Glutamatergic neuron (in vitro differentiated cells): ENCODE measurements at places on chromosomes 6 and 20.

DNA sequence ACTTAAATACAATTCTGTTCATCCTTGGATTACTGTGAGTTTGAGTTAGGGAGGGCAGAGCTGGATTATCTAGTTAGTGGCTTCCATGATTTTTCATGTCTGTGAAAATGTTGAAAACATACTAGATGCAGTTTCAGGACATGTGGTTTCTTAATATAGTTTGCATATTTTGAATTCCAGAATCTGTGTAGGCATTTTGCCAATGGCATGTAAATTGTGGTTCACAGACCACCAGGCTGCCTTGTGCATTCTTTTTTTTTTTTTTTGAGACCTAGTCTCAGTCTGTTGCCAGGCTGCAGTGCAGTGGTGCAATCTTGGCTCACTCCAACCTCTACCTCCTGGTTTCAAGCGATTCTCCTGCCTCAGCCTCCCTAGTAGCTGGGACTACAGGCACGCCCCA lies 42.8 kb downstream of the CDC5L start:
- no peak overlapping the region for H3K4me3 ChIP-seq
- H3K36me3 ChIP-seq = no peaks in the 10 kb centered on the region
- no peak for DNase-seq
- H3K27ac ChIP-seq = no peak overlapping the region

DNA sequence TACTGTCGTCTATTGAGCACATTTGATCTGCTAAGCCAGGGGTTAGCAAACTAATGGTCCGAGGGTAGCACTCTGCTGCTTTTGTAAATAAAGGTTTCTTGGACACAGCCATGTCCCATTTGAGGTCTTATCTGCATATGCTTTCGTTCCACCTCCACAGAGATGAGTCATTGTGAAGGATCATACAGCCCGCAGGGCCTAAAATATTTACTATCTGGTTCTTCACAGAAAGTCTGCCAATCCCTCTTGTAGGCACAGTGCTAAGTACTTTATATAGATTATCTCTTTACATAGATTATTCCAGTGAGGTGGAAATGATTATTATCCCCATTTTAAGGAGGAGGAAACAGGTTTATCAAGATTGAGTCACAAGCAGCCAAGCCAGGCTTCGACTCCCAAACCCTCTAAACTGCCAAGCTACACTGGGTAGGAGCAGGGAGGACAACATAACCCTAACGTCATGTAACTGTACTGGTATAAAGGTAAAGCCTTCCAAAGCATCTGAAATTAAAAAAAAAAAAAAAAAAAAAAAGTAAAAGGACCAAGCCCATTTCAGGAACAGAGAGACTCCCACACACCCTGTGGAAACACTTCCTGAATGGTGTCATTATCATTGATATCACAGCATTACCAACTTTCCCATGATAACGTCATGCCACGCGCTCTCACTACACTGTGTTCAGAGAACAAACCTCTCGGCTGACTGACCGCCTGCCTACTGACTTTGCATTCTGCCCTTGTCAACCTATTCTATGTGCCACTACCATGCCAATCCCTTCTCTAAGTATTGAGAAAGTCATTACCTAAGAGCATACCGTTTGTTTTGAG lies 101.0 kb downstream of the KIF16B start:
- no peaks in the 10 kb centered on the region for H3K27me3 ChIP-seq
- no peak for DNase-seq
- H3K4me1 ChIP-seq = peaks cover 1% of the 10 kb centered on the region
- no peak overlapping the region for H3K27ac ChIP-seq
- no peak overlapping the region for H3K4me3 ChIP-seq
- peaks cover 3% of the 10 kb centered on the region for H3K36me3 ChIP-seq

DNA sequence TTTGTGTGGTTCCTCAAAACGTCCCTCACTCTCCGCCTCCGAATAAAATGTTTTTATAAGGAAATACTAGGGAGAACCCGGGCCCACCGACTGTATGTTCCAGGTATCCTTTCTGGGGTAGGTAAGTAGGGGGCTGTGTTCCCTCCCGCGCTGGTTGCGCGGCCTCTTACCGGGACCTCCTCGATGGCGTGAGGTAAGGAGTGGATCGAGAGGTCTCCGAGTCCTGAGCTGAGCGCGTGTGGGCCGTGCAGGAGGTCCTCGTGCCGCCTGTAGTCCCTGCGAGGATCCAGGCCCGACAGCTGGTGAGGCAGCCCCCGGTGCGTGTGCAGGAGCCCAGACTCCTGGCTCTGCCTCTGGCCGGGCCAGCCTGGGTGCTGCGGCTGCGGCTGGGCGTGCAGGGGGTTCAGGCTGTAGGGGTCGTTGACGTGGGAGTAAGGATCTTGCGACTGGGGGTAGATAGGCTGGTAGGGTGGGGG lies 5.1 kb downstream of the TFAP2A start:
- no peak for DNase-seq
- peaks cover 19% of the 10 kb centered on the region for H3K4me1 ChIP-seq
- peaks cover 39% of the 10 kb centered on the region for H3K27me3 ChIP-seq

- H3K36me3 ChIP-seq = peaks cover 15% of the 10 kb centered on the region
- DNase-seq = no peak
- no peak overlapping the region for H3K27ac ChIP-seq
- H3K27me3 ChIP-seq = peaks cover 3% of the 10 kb centered on the region
These were observed 337.2 kb downstream of the SMOC2 start for GRCh38 chr6:168778201-168778600.

DNA sequence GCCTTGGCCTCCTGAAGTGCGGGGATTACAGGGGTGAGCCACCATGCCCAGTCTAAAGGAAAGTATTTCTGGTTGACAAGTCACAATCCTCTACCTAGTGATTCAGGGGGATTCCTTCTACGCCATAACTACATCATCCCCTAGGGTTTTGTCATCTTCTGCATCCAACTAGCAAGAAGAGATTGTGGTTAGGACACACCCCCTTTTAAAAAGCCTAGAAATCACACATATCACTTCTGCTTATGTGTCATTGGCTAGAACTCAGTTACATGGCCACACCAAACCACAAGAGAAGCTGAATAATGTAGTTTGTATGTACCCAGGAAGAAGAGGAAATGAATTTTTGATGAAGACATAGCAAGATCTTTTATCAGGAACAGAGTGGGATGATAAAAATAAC lies 14.7 kb upstream of the CHD6 start:
- DNase-seq = no peak
- no peak overlapping the region for H3K4me3 ChIP-seq
- H3K27me3 ChIP-seq = no peaks in the 10 kb centered on the region
- no peaks in the 10 kb centered on the region for H3K4me1 ChIP-seq
- H3K27ac ChIP-seq = no peak overlapping the region

- no peak overlapping the region for H3K4me3 ChIP-seq
- H3K27me3 ChIP-seq = peaks cover 4% of the 10 kb centered on the region
- H3K36me3 ChIP-seq = no peaks in the 10 kb centered on the region
- no peak overlapping the region for H3K27ac ChIP-seq
These were observed 55.7 kb upstream of the FRMD1 start for GRCh38 chr6:168134560-168135201.

DNA sequence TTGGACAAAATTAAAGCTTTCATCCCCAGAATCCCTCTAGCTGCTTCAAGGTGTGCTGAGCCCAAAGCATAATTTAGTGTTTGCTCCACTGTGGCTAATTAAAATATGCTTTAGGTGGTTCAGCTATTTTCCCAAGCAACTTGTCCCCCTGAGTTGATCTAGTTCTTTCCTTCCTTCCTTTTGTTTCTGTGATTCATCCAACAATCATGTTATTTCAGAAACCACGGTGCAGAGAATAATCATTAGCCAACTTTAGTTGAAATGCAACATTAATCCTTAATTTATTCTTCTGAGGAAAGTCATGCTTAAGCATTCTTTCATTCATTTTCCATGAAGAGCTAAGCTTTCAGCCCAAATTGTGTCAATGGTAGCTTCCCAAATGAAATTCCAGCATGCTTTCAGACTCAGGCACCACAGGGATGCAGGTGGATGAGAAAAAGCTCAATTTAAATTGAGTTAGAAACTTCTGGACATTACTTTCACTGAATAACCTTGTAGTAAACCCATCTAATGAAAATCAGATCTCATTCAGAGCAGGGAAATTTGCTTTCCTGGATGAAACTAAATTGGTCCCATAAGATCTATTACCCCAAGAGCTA lies 209.0 kb upstream of the NT5E start:
- no peak overlapping the region for H3K27ac ChIP-seq
- DNase-seq = no peak
- no peaks in the 10 kb centered on the region for H3K4me1 ChIP-seq
- H3K36me3 ChIP-seq = no peaks in the 10 kb centered on the region

DNA sequence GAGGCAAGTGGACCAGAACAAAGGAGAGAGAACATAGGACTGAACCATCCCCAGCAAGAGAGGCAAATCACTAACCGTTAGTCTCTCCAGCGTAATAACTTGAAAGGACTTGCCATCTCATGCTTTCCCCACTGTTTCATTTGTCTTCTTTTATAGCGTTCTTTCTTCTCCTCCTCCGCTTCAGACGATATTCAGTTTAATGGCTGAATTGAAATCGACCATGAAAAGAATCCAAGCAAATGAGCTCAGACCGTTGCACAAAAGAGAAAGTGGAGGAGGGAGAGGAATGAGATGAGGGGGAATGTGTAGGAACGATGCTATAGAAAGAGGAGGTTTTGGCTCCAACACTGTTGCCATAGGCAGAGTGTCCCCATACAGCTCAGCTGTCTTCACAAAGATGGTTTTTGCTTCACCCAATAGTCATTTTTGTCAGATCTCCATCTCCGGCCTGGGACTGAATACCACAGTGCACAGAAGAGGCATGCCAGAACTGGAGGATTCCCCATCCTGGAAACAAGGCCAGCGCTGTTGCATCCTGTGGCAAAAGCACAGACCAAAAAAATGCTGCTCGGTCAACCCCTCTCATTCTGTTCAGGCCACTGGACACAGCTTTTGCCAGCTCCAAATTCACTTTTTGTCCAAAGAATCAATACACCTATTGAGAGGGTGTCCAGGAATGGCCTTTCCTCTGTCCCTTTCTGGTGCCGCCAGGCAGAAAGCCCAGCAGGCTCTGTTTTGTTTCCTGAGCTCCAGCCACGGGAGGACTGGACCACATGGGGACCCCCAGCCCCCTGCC lies 176.1 kb downstream of the ID4 start:
- DNase-seq = no peak
- H3K27me3 ChIP-seq = no peaks in the 10 kb centered on the region
- no peak overlapping the region for H3K27ac ChIP-seq
- H3K4me3 ChIP-seq = no peak overlapping the region
- no peaks in the 10 kb centered on the region for H3K36me3 ChIP-seq

GRCh38 chr6:57226221-57226620 lies 4.1 kb upstream of the RAB23 start:
- H3K4me3 ChIP-seq = no peak overlapping the region
- H3K27me3 ChIP-seq = no peaks in the 10 kb centered on the region
- DNase-seq = no peak
- H3K4me1 ChIP-seq = peaks cover 5% of the 10 kb centered on the region
- no peaks in the 10 kb centered on the region for H3K36me3 ChIP-seq
- no peak overlapping the region for H3K27ac ChIP-seq

GRCh38 chr20:9329355-9330101 lies 184.9 kb upstream of the LAMP5 start:
- no peaks in the 10 kb centered on the region for H3K36me3 ChIP-seq
- H3K27ac ChIP-seq = no peak overlapping the region
- peaks cover 11% of the 10 kb centered on the region for H3K4me1 ChIP-seq
- H3K4me3 ChIP-seq = no peak overlapping the region
- H3K27me3 ChIP-seq = no peaks in the 10 kb centered on the region

GRCh38 chr6:18823782-18824386 lies 436.7 kb downstream of the RNF144B start:
- peak; percentile 75 for DNase-seq
- peaks cover 3% of the 10 kb centered on the region for H3K4me1 ChIP-seq
- peaks cover 13% of the 10 kb centered on the region for H3K36me3 ChIP-seq
- peaks cover 2% of the 10 kb centered on the region for H3K27me3 ChIP-seq
- no peak overlapping the region for H3K4me3 ChIP-seq

- no peaks in the 10 kb centered on the region for H3K4me1 ChIP-seq
- H3K36me3 ChIP-seq = peaks cover 4% of the 10 kb centered on the region
- no peak for DNase-seq
- no peak overlapping the region for H3K4me3 ChIP-seq
- peaks cover 4% of the 10 kb centered on the region for H3K27me3 ChIP-seq
- no peak overlapping the region for H3K27ac ChIP-seq
These were observed 7.2 kb upstream of the SYNJ2 start for GRCh38 chr6:157974341-157974894.

DNA sequence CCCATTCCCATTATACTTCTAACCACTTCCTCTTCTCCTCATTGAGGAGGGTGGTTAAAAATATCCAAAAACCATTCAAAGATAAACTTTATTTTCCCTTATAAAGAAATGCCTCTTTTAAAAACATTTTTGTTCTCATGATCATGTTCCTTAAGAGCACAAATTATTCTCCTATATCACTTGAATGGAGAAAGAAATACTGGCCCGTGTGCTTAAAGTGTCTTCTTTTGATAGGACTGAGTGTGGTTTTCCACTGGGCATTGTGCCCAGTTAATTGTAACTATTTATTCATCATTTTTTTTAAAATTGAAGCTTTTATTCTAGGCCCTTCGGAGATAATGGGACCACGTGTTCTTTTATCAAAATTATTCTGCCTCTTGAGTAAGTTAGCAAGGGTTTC lies 871.5 kb downstream of the QKI start:
- H3K36me3 ChIP-seq = no peaks in the 10 kb centered on the region
- no peaks in the 10 kb centered on the region for H3K27me3 ChIP-seq
- no peak overlapping the region for H3K4me3 ChIP-seq
- H3K27ac ChIP-seq = no peak overlapping the region
- no peak for DNase-seq
- H3K4me1 ChIP-seq = no peaks in the 10 kb centered on the region

DNA sequence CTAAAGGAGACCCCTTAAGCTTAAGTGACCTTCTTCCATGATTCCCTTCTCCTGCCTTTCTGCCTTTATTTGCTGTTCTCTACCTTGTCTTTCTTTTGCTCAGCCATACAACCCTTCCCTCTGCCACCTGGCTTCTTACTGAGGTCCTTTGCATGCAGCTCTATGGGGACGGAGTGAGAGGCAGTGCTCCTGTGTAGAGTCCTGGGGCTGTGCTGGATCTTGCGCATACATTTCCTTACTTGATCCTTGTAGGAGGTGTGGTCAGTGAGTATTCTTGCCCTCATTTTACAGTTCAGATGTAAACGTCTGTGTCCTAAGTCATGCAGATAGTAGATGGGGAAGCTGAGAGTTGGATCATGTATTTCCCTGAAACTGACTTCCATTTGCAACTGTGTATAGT lies 5.7 kb downstream of the SASH1 start:
- H3K27me3 ChIP-seq = peaks cover 8% of the 10 kb centered on the region
- H3K36me3 ChIP-seq = no peaks in the 10 kb centered on the region
- H3K4me1 ChIP-seq = peaks cover 3% of the 10 kb centered on the region
- H3K27ac ChIP-seq = no peak overlapping the region
- DNase-seq = no peak

GRCh38 chr6:25132934-25133333 lies 146.2 kb upstream of the CARMIL1 start:
- no peak for DNase-seq
- no peaks in the 10 kb centered on the region for H3K27me3 ChIP-seq
- no peak overlapping the region for H3K4me3 ChIP-seq
- H3K36me3 ChIP-seq = peaks cover 7% of the 10 kb centered on the region
- H3K27ac ChIP-seq = no peak overlapping the region

- H3K4me3 ChIP-seq = no peak overlapping the region
- no peaks in the 10 kb centered on the region for H3K36me3 ChIP-seq
- H3K27me3 ChIP-seq = no peaks in the 10 kb centered on the region
- H3K4me1 ChIP-seq = no peaks in the 10 kb centered on the region
These were observed 706.2 kb upstream of the GJE1 start for GRCh38 chr6:141426400-141426980.
